IMR-90 (cell line): ENCODE measurements at places on chromosomes 6 and 20. TPM values are rescaled to one million over a fixed set of nuclear protein-coding genes. Genes with fewer than 3 reads are reported as not detected.

The KCNK5 gene
- polyA plus RNA-seq, result not detected in 2 replicates

The VEGFA gene
- polyA plus RNA-seq, result 211 and 234 TPM in 2 replicates

The AIF1 gene
- not detected in 2 replicates for polyA plus RNA-seq

The TFAP2B gene
- polyA plus RNA-seq, result not detected in 2 replicates

The DOK5 gene
- 2.7 and 2.8 TPM in 2 replicates for polyA plus RNA-seq

The NRN1 gene
- not detected in 2 replicates for polyA plus RNA-seq

The ATRN gene
- 27.8 and 32.3 TPM in 2 replicates for polyA plus RNA-seq

The SLC22A7 gene
- not detected in 2 replicates for polyA plus RNA-seq

The SLC12A5 gene
- polyA plus RNA-seq, result 2.2 and 3.4 TPM in 2 replicates

DNA sequence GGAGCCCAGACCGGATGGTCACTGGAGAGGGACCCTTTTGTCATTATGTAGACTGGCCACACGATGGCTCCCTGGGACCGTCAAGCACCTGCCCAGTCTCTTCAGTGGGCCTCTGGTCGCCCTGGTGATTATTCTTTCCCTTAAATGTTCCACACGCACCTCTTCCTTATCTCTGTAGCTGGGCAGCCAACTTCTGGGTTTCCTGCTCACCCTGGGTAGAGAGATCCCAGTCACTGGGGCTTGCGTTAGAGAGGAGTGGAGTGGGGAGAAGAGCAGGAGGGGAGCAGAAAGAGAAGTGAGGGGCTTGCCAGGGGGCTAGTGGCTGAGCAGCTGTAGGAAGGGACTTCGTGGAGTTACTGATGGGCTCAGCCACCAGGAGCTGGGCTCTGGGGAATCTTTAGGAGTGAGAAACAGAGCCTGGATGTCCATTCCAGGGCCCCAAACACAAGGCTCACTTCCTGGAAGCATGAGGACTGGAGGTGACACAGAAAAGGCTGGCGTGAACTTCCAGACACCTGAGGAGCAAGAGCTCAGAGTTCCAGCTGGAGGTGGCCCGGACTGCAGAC, 150.1 kb downstream of the DHX35 start:
- peak; percentile 28 for DNase-seq

DNA sequence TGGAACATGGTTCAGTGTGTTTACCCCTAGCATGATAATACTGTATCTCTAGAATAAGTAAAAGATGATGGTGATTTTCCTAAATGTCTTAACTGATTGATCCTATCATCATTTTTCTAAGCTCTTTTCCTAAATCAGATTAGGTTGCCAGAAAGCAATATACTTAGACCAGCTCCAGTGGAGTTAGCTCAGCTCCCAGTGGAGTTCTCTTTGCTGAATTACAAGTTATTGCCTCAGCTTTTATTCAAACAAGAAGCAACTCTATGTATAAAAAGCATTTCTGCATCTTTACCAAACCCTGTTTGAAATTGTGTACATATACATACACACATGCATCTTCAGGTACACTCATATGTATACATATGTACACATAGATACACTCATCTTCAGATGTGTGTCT, 44.9 kb downstream of the SNX9 start:
- DNase-seq, result no peak

- no peak for DNase-seq
Measured at GRCh38 chr20:56995149-56995548, 271.3 kb downstream of the BMP7 start.

DNA sequence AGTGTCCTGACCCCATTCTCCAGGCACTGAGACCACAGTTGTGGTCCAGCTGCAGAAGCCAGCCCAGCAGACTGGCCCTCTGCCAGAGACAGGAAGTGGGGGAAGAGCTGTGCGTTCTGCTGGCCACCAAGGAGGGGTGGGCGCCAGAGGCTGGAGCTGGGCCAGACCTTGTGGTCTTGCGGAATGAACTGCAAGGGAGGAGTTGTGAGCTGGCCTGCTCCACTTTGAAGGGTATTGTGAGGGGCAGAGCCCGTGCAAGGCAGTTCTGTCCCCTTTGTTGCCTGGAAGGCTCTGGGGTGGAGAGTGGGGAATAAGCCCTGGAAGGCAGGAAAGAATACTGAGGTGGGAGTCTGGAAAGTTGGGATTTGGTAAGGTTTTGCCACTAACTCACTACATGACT, 3.6 kb upstream of the MDFI start:
- DNase-seq, result no peak

- DNase-seq, result no peak
Measured at GRCh38 chr6:104226790-104227446, 632.8 kb downstream of the HACE1 start.

DNA sequence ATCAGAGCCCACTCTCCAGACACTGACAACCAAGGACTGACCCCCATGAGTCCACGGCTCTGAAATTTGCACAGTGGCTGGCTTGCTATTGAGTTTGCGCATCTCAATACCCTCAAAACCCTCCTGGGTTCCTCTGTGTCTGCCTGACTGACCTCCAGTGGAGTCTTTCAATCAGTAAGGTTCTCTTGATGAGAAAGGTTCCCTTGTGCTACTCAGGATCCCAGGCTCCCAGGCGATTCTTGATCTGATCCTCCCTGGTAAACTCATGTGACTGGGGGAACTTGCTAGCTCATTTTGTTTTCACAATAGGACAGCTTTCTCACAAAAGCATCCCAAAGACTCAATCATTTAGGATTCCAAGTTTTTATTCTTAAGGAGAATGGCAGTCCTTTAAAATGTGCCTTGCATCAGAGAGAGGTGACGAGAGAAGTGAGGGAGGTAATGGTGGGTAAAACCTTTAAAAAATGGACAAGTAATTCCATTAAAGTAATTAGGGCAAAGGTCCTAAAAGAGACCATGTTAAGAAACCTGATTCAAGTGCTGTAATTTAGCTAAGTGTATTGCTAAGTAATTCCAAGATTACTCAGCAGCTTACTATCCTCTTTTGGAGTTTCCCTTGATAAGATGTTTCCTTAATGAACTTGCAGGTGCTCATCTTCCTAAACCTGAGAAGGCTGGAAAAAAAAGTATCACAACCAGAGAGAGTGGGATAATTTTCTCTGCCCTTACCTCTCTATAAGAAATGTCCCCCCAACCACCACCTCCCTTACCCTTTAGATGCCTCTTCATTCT, 304.7 kb upstream of the SGK1 start:
- DNase-seq, result peak; percentile 54

GRCh38 chr20:12079490-12079889, 161.8 kb downstream of the BTBD3 start:
- DNase-seq, result no peak

- no peak for DNase-seq
Measured at GRCh38 chr20:31991339-31991705, 18.9 kb upstream of the CCM2L start.

DNA sequence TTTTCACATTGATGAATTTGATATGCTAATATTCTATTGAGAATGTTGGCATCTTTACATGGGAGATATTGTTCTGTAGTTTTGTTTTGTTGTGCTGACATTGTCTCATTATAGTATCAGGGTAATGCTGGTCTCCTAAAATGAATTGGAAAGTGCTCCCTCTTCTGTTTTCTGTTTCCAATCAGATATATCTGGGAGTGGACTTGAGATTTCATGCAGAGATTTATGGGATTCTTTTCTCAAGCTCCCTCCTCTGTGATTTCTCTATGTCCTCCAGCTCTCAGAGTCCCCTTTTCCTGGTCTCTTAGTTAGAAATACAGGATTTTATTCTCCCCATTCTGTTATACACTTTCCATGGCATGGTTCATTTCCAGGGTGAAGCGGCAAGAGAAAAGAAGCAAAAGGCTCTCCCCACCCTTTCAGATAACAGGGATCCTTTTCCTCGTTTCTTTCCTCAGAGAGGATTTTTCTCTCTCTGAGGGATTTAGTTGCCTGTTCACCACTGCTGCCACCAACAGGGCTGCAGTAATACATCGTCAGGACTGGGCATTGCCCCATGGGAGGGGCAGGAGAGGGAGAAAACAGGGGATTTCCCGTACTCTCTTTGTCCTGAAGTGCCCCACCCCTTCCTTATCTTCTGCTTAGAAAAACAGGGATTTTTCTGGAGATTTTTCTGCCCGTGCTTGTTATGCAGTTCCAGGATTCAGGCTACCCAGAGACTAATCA, 59.3 kb upstream of the STMND1 start:
- DNase-seq, result peak; percentile 68

- no peak for DNase-seq
Measured at GRCh38 chr6:50862176-50862575, 43.5 kb downstream of the TFAP2B start.

DNA sequence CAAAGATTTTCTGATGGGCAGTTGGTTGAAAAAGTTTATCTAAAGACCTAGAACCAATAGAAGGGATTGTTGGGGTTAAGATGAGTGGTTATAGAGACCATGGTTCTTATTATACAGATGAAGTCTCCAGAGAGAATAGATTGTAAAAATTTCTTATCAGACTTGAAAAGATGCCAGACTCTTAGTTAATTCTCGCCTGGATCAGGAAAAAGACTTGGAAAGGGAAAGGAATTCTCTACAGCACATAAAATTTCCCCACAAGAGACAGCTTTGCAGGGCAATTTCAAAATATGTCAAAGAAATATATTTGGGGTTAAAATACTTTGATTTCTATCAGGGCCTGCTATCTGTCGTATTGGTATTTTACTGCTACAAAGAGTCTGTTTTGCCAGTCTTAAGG, 582.6 kb downstream of the UTRN start:
- DNase-seq, result no peak

GRCh38 chr6:41561416-41561815, 15.2 kb downstream of the FOXP4 start:
- no peak for DNase-seq

- no peak for DNase-seq
Measured at GRCh38 chr6:150002710-150003109, 22.6 kb downstream of the RAET1L start.

DNA sequence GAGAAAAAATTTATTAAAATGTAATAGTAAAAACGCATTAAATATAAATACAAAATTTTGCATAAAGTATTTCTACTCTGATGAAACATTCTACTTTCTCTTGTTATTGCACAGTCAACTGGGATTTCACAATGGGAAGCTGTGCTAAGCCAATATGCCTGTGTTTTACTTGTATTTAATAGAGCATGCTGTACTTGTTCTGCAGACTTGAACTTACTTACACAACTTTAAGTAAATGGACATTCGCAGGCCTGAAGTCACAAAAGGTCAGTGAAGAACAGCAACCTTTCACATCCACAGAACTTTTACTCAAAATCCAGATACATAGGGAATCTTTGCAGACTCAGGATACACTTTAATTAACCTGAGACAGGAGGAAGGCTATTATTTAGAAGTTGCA, 409.5 kb downstream of the BTBD3 start:
- DNase-seq, result no peak

GRCh38 chr6:40946738-40947301, 92.2 kb downstream of the UNC5CL start:
- no peak for DNase-seq
